Activated CD4-positive, alpha-beta T cell treated with anti-CD3 and anti-CD28 coated beads for 4 hours (primary cell): ENCODE measurements at places on chromosomes 12 and 14.

DNA sequence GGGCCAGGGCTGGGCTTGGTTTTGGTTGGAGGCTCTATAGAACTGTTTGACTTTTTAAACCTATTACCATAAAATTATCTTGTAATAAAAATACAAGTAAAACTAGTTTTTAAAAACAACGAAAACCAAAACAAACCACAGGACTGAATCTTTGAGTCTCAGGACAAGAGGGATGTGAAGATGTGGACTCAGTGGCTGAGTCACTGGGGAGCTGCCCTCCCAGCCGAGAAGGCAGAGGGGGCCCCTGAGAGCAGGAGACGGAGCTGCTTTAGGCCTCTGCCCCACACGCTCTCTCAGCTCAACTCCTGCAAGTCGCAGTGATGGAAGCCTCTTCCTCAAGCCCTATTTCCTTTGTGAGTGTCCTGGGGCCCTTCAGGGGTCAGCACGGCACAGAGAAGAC lies 59.0 kb downstream of the CDC42BPB start:
- DNase-seq = no peak

- DNase-seq = no peak
Observed at GRCh38 chr12:107459641-107460040, 226.0 kb upstream of the PWP1 start.

DNA sequence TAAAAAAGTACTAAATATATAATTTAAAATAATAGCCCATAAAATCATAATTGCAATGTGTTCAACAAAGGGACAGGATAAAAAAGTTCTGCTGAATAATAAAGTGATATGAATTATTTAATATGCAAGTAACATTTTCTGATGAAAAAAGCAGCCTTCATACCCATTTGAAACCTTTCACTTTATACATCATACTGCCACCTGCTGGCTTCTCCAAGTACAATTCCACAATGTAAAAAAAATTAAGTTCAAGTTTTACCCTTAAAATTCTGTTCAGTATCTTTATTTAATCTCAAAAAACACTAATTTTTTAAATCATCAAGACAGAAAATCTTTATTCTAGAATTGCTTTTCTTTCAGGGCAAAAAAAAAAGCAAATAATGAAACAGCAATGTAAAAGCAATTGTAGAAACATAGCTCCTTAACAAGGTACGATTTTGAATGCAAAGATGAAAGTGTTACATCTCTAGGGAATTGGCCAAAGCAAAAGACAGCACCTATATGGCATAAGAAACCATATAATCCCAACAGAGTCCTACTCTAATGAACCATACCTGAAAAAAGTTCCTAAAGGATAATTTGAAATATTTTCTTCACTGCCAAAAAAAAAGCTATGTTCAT lies 15.0 kb downstream of the MDM1 start:
- peak; percentile 46 for DNase-seq

DNA sequence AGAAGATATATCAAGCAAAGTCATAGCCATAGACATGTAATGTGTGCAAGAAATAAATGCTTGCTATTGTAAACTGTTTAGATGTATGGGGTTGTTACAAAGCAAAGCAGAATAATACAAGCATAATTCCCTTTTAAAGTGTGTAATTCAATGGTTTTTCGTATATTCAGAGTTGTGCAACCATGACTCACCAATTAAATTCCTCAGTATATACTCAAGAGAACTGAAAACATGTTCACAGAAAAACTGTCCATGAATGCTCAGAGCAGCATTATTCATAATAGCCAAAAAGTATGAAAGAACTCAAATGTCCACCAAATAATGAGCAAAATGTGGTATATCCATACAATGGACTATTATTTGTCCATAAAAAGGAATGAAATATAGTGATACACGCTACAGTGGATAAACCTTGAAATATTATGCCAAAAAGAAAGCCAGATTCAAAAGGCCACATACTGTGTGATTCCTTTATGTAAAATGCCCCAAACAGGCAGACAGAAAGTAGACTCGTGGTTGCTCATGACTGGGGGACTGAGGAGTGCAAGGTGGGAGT lies 9.3 kb downstream of the GXYLT1 start:
- DNase-seq = no peak

DNA sequence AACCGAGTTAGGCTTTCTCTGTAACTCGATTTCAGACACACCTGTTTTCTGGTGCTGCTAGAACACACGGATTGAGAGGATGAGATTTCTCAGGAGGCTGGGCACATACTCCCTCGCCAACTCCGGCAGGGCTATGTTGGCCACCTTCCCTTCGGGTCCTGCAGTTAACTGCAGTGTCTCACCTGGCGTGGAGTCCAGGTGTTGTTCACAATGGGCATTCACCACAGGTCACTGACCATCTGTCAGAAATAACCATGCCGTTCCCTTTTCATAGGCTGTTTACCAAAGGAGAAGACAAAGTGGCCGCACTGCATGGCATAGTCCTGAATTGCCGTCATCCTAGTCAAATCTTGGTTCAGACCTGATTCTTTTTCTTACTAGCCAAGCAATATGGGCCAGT lies 5.5 kb upstream of the KCNH3 start:
- DNase-seq = no peak

DNA sequence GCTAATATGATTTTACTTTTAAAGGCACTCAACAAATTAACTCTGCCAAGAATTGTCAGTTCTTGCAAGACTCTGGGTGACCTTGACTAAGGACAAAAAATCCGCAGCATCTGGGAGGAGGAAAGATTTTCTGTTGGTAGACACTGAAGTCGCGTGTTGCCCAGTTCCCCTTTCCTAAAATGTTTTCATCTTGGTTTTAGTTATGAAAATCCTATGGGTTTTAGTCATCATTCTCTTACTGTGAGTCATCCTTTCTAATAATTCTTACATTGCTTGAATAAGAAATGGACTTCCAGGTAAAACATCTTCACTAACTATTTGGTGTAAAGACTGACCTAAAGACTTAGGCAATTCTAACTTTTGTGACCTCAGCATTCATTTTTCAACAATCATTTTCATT lies 9.1 kb downstream of the GSG1 start:
- no peak for DNase-seq

- no peak for DNase-seq
Observed at GRCh38 chr12:51801027-51801426, 47.5 kb downstream of the FIGNL2 start.

DNA sequence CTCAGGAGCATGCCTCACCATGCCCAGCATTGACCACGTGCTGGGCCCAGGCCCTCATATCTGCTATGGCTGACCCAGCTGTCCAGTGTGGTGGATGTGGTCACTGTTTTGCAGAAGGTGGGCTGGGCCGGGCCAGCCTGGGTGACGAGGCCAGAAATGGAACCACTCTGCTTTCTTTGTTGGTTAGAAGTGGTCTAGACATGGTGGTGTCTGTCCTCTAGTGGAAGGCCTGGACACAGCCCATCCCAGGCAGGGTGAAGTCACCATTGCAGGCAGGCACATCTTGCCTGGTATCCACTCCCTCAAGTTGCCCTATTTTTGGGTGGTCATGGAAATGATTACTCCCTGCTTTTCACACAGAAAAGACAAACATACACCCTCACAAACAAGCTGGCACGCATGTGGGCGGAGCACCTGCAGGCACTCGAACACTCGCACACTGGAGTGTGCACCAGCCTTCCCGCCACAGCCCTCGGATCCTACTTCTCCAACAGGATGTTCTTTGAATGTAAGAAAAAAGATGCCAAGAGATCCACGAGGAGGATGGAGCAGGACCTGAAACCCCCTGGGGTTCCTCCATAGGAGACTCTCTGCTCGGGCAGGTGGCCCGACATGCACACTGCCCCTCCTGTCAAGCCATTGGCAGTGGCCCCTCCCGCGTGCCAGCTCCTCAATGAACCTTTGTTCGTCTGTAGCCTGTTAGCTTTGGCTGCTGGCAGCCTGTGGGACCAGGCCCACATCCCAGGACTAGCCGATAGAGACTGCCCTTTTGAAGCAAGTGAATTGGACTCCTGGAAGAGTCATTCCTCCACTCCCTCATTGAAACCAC lies 38.4 kb downstream of the MLXIP start:
- DNase-seq = no peak

DNA sequence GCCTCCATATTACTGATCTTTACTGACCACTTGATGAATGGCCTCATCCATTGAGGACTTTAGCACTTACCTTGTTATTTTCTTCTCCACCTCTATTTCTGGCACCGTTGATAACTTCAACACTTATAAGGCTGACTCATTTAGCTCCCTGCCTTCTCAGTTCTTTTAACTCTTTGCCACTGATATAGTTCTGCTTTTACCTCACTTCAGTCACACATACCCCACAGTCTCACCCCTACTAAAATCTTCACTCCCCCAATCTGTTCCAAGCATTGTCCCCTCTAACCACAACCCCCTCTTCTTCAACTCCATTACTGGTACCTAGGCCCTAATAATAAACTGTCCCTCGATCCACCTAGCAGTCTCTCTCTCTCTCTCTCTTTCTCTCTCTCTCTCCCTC lies 141.0 kb downstream of the PAH start:
- no peak for DNase-seq

- DNase-seq = no peak
Observed at GRCh38 chr12:59196989-59197388, 276.7 kb upstream of the LRIG3 start.

DNA sequence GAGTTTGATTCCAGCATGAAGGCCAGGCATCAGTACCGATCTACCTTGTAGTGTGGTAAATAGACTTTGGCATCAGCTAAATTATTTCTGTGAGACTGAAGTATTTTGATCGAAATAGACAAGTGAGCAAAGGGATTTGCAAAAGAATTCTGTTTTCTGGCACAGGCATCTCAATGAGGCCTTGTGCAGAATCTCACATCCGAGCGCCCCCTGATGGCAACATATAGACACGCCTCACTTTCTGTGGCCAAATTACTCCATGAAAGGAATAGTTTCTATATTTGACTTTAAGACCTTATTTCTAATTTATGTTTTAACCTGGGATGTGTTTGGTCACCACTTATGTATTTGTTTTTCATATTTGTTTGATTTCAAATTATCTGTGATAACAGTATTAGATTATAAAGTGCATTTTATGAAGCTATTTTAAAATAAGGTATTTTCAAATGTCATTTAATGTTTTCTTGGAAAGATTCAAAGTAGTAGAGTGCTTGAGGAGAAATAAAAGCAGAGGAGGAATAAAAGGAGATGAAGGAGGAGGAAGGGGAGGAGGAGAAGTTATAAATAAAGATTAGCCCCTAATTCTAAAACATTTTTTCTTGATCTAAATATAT lies 731.9 kb downstream of the NRXN3 start:
- DNase-seq = no peak

DNA sequence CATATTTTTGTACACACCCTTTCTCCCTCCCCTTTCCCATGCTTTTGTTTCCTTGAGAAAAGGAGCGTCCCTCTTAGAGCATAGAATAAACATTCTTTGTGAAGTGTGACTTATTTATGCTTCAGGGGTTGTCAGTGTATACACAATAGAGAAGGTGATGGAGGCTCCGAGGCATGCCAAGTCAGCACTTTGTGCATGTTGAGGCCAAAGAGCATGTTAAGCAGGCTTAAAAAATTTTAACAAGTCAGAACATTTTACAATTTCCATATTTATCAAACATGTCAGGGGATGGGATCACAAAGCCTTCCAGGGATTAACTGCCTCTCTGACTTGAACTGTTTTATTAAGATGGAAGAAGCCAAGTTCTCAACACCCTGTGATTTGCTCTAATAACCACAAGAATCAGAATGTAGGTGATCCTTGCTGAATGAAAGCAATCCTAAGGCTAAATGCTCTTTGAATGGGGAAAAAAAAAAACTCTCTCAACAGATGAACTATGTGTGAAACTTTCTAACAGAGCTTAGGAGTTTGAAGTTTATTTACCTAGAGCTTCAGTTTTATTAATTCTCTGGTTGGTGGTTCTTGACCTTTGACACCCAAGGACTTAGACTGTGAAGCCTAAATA lies 223.1 kb downstream of the RAD51B start:
- DNase-seq = no peak

DNA sequence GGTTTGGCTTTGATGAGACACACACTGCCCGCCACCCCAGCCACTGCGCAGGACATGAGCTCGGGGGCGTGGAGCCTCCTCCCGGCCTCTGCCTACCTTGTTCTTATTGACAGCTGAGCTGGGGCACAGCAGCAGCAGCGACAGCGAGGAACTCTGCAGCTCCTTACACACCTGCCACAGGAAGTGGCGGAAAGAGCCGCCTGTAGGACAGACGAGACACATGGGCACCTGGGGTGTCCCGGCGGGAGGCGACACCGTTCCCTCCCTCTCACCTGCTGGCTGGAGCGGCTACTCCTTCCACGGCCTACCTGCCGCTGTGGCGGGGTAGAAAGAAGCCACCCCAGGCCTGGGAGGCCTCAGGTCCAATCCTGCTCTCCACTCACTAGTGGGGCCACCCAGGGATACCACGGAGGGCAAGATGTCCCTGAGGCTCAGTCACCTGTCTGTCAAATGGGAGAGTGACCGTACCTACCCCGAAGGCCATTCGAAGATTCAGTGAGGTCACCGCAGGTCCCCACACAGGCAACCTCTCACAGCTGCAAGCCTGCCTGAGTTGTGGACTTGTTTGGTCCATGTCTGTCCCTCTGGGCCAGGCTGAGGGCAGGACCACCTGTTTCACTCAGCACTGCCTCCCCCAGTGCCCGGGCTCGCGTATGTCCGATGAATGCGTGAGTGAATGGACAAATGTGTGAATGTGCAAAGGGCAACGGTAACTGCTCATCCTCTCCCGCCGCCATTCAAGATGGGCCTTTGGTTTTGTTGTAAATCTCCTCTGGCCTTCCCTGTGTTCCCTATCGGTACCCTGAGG lies 42.6 kb downstream of the TRAFD1 start:
- DNase-seq = no peak

GRCh38 chr14:104858811-104859426 lies 6.1 kb upstream of the CEP170B start:
- DNase-seq = no peak

DNA sequence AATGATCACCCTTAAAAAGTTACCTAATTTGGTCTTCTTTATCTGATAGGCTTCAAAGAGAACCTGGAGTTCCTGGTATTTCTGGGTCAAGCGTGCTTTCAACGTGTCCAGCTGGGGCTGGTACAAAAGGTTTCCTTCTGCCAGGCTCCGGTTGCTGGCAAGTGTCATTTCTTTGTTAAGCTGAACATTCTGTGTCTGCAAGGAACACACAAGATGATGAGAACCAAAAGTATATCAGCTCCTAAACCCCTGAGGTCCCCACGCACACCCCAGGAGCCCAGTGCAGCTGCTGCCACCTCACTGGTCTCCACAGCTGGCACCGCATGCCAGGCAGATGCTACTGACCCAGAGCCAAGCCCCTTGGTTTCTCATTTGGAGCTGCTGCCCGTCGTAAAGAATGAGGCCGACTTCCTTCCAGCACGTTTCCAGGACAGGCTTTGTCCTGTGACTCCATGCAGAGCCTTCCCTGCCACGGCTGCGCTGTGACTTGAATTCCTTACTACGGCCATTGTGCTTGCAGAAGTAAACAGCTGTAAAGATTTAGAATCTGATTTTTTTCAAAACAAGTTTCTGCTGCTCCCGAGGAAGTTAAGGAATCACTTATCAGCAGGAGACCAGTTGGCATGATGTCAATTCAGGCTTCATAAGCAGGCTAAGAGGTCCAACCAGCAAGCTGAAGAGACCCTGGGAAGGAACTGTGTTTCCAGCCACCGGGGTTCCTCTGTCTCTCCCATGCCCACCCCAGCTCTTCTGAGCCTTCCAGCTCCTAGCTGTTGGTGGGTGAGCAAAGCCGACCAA lies 24.9 kb downstream of the VPS37B start:
- DNase-seq = no peak
